ENCODE measurements at places on chromosomes 16 and 17.

- DNase-seq, result no peak
These were observed 8.8 kb upstream of the LPCAT2 start for GRCh38 chr16:55499951-55500529.

GRCh38 chr17:43935926-43936261, 6.4 kb downstream of the PPY start:
- DNase-seq, result no peak

DNA sequence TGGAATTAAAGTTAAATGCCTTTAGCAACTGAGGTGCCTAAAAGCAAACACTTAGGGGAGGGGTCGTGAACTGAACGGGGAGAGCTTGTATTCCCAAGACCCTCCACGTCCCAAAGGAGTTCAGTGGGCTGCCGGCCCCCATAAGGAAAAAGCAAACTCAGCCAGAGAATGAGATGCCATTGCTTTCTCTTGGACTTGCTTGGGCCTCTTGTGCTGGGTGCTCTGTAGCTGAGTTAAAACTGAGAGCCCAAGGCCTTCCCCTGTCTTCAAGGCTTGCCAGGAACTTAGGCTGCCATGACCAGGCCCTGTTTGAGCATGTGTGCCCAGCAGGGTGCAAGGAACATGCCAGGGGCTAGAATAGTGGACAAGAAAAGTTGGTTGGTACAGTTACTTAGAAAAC, 199.8 kb downstream of the IRX3 start:
- DNase-seq, result no peak

- DNase-seq, result no peak
These were observed 219.6 kb upstream of the IRX3 start for GRCh38 chr16:54506214-54506580.

DNA sequence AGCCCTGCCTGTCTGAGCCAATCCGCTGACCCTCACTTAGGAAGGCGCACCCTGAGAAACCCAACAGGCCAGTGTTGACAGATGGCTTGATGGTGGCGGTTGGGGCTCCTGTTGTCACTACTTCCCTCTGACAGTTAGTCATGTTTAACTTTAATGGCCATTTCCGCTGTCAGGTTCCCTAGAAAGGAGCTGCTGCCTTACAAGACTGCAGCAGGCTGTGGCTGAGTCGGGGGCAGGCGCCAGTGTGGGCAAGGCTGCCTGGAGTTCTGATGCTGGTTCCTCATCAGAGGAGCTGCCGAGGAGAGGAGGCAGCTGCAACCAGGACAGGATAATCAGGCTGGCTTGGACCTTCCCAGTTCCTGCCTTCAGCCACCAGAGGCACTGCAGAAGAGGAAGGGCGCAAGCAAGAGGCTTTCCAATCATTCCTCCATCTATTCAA, 223.2 kb upstream of the DYNLRB2 start:
- no peak for DNase-seq

- DNase-seq, result no peak
These were observed 585 bp upstream of the MYO15A start for GRCh38 chr17:18107971-18108370.

GRCh38 chr16:65312795-65313194, 190.9 kb upstream of the CDH11 start:
- no peak for DNase-seq

DNA sequence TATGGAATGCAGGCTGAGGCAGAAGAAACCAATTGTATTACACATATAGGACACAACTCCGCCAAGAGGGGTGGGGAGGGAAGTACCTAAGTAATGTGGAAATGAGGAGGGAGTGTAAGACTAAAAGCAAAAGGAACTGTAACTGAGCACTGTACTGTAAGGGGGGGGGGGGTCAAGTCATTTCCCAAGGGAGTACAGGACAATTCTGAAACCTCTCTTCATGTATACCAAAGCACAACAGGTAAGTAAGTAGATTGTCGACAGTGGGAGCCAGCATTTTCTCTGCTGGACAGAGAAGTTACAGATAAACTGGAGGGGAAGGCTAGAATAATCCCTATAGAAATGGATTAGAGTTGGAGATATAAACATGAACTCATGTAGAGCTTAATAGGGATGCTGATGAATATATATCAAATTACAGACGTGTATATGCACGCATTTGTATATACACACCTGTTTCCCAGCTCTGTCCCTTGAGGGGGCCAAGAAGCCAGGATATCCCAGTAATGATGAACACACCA, 6.4 kb downstream of the USP22 start:
- DNase-seq, result peak; percentile 19

GRCh38 chr16:63442246-63442645, 1406.0 kb upstream of the CDH8 start:
- DNase-seq, result no peak

DNA sequence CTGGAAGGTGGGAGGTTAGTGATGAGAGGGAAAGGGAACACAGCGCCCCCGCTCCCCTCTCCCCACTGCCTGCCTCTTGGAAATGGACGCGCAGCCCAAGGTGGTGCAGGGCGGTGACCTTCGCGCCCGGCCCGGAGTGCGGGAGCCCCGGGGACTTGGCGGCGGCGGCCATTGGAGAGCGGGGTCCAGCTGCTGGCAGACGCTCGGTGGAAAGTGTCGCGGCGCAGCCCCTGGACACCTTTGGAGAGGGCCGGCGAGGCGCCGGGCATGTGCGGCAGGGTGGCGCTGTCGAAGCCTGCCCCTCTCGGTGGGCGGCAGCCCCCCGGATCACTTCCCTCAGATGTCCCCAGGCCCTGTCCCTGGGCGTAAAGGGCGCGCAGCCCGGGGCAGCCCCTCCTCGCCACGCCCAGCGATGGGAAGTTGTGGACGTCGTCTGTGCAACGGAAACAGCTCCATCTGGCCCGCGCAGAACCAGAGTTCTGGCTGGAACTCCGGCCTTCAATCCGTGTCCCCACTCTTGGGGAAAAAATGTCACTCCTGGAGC, 16.7 kb downstream of the SALL1 start:
- DNase-seq, result no peak

- no peak for DNase-seq
These were observed 1.9 kb upstream of the AXIN1 start for GRCh38 chr16:354291-354881.

GRCh38 chr16:86850670-86851069, 272.3 kb downstream of the FOXL1 start:
- DNase-seq, result no peak

DNA sequence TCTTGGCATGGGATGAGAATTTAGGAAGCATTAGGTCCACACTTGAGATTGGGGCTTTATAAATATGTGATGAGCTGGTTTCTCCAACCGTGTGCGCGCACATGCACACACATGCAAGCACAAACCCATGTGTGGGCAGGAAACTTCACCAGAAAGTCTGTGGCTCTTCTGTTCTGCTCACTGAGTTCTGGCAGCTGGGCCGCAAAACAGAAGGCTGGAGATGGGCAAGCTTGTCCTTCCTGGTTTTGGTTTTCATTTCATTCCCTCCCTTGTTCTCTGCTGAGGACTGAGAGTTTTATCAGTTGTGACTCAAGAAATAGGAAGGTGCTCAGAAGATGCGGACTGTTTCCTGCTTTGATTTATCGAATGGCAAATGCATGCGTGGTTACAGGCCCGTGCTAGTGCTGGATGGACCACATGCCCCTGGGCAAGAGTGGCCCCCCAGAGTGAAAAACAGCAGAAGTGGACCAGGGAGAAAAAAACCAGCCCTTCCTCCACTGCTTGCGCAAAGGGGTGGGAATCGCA, 14.1 kb downstream of the MAP3K14 start:
- DNase-seq, result no peak

- peak; percentile 37 for DNase-seq
These were observed 1.2 kb downstream of the CDT1 start for GRCh38 chr16:88804552-88805339.

- no peak for DNase-seq
These were observed 45.7 kb upstream of the ZNF469 start for GRCh38 chr16:88337021-88337420.

GRCh38 chr17:40315678-40316570, 6.9 kb downstream of the RARA start:
- no peak for DNase-seq

DNA sequence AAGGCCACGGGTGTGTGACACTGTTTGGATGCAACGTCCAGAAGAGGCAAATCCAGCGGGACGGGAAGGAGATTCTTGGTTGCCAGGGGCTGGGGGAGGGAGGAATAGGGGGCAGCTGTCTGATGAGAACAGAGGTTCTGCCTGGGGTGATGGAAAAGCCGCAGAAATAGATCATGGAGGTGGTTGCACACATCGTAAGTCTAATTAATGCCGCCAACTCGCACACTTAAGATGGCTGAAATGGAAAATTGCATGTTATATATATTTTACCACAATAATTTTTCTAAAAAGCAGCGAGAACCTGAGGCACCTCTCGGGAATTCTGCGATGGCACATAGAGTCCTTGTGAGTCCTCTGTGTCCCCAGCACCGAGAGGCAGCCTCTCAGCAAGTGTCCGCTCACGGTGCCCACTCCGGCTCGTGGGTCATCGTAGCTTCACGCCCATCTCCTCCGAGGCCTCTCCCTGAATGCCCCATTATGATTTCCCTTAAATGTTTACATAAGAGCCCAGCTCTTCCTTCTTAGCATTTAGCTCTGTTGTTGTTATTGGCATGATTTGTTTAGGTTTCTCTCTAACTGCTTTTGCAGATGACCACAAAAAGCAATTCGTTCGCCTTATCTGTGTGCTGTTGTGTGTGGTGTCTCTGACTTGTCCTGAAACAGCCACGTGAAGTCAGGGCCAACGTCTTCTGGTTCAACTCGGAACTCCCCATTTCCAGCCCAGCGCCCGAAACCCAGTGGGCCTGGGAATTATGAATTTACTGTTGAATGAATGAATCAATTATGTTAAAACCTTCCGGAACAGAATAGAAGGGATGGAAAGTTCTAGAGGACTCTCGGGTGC, 7.7 kb downstream of the WFDC1 start:
- DNase-seq, result no peak

GRCh38 chr17:80095844-80096475, 5.4 kb upstream of the GAA start:
- no peak for DNase-seq

DNA sequence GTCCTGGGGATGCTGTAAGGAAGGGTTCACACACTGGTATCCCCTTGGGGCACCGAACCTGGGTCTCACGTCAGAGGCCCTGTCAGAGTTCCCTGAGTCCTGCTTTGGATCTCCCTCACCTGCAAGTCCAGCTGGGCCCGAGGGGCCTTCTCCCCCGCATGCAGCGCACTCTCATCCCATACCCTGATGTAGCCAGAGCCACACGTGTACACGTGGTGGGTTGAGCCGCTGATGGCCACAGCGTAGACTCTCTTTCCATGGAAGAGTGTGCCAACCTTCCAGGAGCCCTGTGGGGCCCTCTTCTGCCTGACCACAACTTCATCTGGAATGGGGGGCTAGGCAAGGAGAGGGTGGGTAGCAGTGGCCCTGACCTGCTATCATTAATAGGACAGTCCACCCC, 9.9 kb downstream of the TLE7 start:
- no peak for DNase-seq

DNA sequence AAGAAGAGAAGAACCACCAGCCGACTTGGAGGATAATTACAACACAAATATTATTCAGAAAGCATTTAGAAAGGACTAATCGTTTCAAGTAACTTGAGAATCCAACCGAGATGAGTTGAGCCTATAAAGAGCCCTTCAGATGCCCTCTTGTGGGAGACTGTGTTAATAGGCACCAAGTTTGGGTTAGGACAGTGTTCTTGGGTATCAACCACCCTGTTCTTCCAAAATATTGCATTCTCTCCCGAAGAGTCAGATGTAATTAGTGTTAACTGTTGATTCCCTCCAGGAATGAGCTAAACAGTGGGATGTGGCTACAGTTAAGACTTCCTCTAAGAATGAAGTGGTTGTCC, 87.8 kb upstream of the NOL11 start:
- DNase-seq, result no peak

Data from NCI-H1105 (cell line).